ENCODE measurements at places on chromosomes 13 and 19.

DNA sequence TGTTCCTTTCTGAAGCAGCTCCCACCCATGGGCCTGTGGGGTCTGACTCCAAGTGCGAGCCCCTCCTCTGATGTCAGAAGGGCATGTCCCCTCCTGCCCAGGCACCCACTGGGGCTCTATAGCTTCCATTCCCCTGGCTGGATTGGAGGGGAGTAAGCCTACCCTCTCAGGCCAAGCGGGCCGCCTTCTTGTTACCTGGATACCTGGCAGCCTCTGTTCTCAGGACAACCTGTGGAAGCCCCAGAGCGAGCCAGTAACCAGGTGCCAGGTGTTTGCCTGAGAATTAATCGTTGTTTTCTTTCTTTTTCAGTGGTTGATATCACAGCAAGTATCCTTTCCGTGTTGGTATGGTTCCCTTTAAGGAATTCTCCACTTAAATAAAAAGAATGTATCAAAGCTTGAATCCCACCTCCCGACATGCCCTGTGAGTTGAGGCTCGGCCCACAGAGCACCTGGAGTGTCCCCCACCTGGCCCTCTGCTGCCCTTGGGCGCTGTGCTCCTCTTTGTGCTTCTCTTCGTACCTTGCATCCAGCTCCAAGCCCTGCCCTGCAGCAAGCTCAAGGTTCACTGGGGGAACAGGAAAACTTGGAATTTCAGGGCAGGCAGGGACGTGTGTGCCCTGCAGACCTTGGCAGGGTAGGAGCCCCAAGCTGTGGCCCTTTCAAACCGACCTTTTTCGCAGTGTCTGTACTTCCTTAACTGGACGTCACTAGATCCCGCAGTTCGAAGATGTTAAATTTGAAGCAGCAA is 15.0 kb downstream of the MAU2 start:
- no peak for DNase-seq

- DNase-seq = no peak
Observed at GRCh38 chr13:23767838-23768237, 121.4 kb downstream of the MIPEP start.

- no peak for DNase-seq
Observed at GRCh38 chr19:2345076-2345475, 15.0 kb upstream of the TMPRSS9 start.

DNA sequence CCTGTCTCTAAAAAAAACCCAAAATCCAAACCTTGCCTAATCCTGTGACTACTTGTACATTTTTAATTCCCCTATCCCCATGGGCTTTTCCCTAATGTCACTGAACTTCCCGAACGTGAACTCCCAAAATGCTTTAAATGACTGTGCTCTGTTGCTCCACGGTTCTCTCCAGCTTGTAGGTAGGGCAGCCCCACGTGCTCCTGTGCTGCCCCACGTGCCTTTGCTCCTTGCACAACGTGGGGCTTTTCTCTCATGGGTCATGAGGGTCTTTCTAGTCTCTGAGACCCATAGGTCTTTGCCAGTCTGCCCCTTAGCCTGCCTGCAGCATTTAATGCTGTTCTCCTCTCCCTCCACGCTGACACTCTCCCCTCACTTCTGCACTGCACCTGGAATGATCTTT is 122.0 kb downstream of the SHISA2 start:
- no peak for DNase-seq

DNA sequence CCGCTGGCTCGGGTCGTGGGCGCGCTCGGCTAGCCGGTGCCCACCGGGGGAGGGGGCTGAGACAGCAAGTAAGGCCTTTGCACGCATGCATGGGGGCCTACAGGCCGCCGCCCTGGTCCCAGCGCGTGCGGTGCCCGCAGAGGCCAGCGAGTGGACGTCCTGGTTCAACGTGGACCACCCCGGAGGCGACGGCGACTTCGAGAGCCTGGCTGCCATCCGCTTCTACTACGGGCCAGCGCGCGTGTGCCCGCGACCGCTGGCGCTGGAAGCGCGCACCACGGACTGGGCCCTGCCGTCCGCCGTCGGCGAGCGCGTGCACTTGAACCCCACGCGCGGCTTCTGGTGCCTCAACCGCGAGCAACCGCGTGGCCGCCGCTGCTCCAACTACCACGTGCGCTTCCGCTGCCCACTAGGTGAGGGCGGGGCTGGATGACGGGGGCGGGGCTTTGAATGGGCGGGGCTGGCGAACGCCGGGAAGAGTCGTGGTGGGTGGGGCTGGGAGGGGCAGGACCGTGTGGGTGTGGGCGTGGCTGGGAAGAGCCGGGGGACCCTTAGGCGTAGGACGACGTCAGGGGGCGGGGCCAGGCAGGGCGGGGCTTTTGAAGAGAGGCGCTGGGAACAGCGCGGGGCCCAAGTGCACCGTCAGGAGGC is 2.1 kb downstream of the CILP2 start:
- DNase-seq = peak; percentile 75

GRCh38 chr13:91702411-91702810 is 304.0 kb downstream of the GPC5 start:
- no peak for DNase-seq

DNA sequence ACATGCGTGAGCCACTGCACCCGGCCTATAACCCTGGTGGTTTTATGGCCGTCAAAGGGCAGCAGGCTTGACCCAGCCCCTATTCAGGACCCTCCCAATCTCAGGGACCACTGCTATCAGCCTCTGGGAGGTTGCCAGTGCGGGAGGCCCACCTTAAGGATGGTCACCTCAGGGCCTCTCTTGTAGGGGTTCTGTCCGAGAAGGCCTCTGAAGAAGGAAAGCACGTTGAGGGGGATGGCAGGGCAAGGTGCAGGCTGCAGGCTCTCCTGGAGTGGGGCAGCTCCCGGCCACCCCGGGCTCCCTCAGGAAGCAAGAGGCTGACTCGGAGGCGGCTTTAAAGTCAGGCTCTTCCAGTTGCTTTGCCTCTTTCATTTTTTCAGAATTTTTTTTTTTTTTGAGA is 6.0 kb upstream of the GRTP1 start:
- no peak for DNase-seq

DNA sequence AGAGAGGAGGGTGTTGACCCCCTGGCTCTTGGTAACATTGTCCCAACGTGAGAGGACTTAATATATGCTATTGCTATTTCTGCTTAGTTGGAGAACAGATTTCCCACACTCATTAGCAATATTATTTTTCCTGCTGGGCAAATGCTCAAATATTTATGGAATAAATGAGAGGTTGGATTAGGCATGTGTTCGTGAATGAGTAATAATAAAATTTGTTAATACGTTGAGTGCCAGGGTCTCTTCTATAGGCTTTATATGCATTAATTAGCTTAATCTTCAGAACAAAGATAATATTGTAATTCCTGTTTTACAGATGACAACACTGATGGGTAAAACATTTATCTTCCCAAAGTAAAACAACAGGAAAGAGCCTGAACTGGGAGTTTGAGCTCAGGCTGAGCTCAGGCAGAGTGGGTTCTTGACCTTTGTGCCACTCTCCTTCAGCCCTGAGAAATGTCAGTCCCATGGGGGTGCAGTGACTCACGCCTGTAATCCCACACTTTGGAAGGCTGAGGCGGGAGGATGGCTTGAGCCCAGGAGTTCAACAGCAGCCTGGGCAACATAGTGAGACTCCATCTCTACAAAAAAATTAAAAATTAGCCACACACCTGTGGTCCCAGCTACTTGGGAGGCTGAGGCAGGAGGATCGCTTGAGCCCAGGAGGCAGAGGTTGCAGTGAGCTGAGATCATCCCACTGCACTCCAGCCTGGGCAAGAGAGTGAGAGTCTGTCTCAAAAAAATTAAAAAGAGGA is 1.2 kb downstream of the ZNF233 start:
- DNase-seq = no peak

DNA sequence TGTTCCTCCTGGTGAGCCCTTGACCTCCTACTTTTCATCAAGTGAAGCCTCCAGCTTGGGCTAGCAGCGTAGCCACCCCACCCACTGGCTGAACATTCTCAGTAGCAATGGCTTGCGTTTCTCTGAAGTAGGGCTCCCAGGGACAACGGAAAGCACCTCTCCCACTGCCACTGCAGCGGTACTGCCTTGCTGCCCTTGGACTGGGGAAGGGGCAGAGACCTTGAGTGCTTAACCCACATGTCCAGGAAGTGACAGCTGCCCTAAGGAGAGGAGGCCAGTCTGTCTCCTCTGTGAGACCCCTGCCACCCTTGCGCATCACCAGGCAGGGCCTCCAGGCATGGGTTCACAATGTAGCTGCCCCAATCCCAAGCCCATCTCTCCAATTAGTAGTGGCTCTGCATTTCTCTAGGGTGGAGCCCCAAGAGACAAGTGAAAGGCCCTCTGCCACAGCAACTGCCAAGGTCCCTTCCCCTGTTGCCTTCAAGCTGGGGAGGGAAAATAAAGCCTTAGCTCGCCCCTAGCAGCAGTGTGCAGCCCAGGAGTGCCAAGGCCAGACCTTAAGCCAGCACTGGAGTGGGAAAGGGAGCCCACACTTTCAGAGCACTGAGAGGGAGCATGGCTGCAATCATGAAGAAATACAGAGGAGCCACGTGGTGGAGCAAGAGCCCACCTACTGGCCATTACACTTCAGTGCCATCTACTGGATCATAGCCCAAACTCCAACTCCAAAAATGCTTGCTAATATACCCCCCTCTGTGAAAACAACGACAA is 175.9 kb upstream of the TRPC4 start:
- no peak for DNase-seq

DNA sequence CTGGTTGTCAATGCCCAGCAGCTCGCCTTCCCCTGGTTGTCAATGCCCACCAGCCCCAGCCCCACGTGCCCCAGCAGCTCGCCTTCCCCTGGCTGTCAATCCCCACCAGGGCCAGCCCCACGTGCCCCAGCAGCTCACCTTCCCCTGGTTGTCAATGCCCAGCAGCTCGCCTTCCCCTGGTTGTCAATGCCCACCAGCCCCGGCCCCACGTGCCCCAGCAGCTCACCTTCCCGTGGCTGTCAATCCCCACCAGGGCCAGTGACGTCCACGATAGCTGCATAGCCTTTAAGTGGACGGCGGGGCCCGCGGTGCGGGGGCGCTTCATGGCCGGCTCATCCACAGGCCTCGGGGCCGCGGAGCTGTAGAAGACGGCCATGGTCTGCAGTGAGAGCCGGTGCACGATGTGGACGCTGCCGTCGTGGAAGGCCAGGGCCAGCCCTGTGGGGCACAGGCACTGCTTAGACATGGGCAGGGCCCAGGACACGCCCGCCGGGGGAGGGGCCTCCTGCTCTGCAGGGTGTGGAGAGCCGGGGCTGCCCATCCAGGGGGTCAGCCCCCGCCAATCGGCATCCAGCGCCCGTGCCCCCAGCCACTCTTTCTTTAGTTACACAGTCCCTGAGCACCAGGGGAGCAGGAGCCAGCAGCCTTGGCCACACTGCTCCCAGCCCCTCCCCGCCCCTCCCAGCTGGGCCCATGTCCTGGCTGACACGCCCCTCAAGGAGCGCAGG is 13.1 kb downstream of the MED16 start:
- DNase-seq = no peak

GRCh38 chr19:54436031-54436523 is 12.9 kb upstream of the LENG8 start:
- DNase-seq = no peak

GRCh38 chr13:73018336-73018735 is 40.5 kb upstream of the KLF5 start:
- no peak for DNase-seq

- DNase-seq = no peak
Observed at GRCh38 chr19:38838986-38839761, 7.6 kb upstream of the ECH1 start.

GRCh38 chr13:99056381-99057014 is 78.6 kb upstream of the DOCK9 start:
- no peak for DNase-seq

GRCh38 chr19:16623576-16623975 is 4.4 kb downstream of the MED26 start:
- DNase-seq = no peak

DNA sequence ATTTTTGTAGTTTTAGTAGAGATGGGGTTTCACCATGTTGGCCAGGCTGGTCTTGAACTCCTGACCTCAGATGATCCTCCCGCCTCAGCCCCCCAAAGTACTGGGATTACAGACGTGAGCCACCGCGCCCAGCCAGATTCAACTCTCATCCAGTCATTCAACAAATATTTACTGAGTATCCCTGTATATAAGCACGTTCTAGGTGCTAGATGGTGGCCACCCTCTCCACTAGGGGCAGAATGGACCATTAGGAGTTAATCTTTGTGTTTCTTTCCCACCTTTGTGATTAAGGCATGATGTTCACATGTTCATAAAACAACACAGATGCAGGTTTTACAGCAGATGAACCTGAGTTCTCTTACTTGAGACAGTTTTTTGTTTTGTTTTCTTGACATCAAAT is 7.3 kb downstream of the SHKBP1 start:
- DNase-seq = no peak

DNA sequence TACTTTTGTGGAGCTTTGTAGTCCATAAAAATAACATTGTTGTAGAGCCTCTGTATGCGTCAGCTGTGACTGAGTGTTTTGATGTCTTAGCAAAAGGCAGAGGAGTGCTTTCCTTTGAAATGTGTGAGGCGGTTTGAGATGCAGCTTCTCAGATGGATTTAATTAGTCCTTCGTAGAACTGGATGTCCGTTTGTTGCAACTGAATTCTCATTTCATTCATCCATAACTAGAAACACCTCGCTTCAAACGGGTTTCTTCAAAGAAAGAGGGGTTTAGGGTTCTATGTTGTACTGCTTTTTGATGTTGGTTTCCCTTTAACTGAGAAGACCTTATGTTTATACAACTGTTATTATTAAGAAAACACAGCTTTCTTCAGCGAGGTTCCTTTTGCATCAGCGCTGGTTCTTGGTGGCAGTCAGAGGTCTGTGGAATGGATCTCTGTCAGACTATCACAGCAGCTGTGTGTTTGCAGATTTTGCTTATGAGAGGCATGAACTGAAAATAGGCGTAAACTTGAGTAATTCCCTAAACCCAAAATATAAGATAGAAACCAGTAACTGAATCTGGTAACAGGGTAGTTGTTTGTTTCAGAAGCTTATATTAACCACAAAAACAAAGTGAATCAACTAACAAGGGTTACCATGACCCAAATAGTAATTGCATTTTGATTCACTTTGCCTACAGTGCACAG is 194.4 kb downstream of the GGACT start:
- DNase-seq = peak; percentile 5

DNA sequence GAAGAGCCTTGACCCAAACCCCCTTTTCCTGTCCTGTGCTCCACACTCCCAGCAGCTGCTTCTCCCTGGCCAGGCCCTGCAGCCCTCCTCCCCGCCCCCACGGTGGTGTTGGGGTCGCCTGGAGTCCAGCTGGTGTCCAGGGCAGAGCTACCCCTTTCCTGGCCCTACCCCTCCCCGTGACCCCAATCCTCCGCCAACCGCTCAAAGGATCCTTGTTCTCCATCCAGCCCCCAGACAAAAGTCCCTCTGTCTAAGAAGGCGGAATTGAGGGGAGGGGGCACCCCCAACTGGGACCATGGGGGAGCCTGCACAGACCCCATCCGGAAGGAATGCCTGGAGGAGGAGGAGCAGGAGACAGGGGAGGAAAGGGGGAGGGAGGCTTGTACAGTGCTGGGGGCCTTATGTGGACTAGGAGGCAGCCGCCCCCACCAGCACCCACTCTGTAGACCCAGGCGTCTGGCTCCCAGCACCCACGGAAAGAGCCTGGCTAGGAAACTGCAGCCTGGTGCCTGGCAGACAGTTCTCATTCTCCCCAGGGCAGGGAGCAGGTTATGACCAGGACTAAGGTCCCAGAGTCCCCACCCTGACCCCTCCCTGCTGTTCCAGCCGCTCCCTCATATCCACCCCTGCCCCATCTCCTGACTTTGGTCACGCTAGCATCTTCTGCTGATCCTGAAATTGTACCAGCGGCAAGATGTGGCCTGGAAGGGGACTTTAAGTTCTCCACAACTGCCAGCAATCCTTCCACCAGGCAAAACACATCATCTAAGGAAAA is at the start of gene FXYD3:
Gene FXYD3, plus strand, starts transcription at position 647 of the 775 bp plus-strand sequence. CDS start 3,554 bp downstream, outside the sequence.
- DNase-seq = no peak

Data from stimulated activated CD4-positive, alpha-beta T cell treated with anti-CD3 and anti-CD28 coated beads, Interleukin-12 subunit alpha, Interleukin-12 subunit beta, amount 100 ng/mL, for 48 hours (primary cell).